ENCODE measurements at places on chromosomes 4 and X.

- no peak for DNase-seq
Observed at GRCh38 chrX:9829308-9830267, 43.4 kb downstream of the SHROOM2 start.

- DNase-seq: no peak
Observed at GRCh38 chr4:85717351-85717750, 242.4 kb downstream of the ARHGAP24 start.

DNA sequence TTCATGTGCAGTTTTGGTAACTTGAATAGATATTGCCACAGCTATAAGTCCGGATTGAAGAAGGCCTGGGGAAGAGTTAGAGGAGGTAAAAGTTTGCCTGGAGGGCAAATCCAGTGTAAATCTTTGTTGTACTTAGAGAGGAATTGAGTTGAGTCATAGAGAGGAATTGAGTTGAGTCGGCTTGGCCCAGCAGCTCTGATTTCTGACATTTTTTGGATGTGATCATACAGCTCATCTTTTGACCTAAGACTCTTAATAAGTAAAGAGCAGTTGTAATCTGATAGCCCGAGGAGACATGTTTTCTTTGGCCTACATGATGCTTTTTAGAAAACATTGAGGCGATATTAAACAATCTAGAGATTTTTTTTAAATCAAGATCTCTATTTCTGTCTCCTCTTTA is 3.9 kb downstream of the KIT start:
- no peak for DNase-seq

GRCh38 chr4:57270346-57270745 is 160.2 kb upstream of the IGFBP7 start:
- DNase-seq: no peak

- DNase-seq: no peak
Observed at GRCh38 chr4:26022346-26023202, 108.6 kb downstream of the SMIM20 start.

DNA sequence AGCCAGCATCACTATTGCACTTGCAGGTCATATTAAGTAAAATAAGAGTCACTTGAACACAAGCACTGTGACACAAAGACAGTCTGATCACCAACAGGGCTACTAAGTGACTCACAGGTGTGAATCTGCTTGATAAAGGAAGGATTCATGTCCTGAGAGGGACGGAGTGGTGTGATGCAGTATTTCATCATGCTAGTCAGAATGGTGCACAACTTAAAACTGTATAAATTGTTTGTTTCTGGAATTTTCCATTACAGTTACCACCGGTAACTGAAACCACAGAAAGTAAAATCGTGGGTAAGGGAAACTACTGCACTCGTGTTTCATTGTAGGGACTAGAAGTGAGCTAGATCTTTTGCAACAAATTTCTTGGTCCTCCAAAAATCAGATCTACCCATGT is 109.7 kb downstream of the ELOVL6 start:
- no peak for DNase-seq

DNA sequence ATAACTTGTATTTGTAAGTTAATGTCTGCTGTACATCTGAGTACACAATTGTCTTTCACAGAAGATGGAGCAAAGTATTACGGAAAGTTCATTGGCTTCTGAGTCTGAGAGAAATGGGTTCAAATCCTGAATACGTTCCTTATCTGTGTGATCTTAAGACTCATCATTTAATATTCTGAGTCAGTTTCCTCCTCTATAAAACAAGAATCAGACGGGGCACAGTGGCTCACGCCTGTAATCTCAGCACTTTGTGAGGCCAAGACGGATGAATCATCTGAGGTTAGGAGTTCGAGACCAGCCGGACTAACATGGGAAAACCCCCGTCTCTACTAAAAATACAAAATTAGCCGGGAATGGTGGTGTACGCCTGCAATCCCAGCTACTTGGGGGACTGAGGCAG is 57.8 kb downstream of the APBB2 start:
- no peak for DNase-seq

GRCh38 chrX:40474205-40474626 is 106.6 kb upstream of the ATP6AP2 start:
- no peak for DNase-seq

DNA sequence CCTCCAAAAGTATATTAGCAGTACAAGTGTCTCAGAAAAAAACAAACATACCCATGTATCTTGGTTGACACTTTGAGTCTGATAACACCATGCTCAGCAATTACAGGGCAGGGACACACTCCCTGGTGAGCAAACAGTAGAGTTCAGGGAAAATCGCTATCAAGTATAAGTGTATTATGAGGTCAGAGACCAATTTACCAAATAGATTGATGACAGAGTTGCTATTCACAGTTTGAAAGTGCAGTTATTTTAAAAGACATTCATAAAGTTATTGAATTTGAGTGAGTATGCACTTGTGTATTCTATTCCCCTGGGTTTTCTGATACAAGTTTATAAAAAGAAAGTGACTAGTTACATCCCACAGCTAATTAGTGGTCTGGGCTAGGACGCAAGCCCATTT is 10.2 kb upstream of the LONRF3 start:
- no peak for DNase-seq

- no peak for DNase-seq
Observed at GRCh38 chrX:43557792-43558191, 98.3 kb upstream of the MAOA start.

- DNase-seq: no peak
Observed at GRCh38 chrX:44975666-44976263, 102.8 kb downstream of the KDM6A start.

- no peak for DNase-seq
Observed at GRCh38 chrX:15382813-15383212, 1.4 kb downstream of the VEGFD start.

GRCh38 chr4:189767941-189768340 is 172.7 kb upstream of the FRG1 start:
- no peak for DNase-seq

GRCh38 chr4:165698272-165698671 is 174.8 kb upstream of the TLL1 start:
- no peak for DNase-seq

- no peak for DNase-seq
Observed at GRCh38 chrX:38371641-38372040, 19.2 kb downstream of the OTC start.

GRCh38 chrX:56366901-56367300 is 134.7 kb downstream of the KLF8 start:
- no peak for DNase-seq

DNA sequence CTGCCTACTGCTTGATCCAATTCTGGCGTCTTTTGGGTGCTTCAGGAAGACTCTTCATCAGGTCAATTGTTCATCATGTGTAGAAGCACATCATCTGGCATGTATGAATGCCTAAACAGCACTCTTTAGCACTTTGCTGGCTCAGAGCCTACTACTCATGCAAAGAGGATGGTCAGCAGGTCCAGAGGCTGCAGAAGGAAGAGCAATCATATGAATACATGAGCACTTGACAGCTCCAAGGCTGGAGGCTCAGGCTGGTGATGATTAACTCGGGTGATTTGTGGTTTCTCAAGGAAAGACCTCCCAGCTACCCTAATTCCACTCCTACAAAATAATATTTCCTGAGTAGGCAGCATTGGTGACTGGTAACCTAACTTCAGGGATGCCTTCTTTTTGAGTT is 103.8 kb upstream of the CXCL13 start:
- DNase-seq: no peak

DNA sequence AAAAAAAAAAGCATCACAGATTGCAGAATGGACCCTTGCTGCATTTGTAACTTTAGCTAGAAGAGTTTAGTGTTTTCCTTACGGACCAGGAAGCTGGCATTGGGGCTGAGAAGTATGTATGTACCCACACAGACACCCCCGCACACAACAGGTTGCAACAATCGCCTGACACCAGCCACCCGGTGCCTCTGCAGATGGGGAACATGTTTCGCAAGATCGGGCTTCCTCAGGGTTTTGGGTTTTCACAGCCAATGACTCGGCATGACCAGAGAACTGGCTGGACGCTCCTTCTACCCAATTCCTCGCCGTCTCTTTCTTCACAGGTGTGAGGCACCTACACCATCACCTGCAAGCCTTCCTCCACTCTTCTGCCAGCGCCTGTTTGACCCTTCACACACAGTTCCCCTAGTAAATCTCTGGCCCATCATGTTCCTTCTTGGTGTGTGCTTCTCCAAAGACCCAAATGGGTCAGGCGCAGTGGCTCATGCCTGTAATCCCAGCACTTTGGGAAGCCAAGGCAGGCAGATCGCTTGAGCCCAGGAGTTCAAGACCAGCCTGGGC is 70.4 kb downstream of the DHRSX start:
- no peak for DNase-seq

DNA sequence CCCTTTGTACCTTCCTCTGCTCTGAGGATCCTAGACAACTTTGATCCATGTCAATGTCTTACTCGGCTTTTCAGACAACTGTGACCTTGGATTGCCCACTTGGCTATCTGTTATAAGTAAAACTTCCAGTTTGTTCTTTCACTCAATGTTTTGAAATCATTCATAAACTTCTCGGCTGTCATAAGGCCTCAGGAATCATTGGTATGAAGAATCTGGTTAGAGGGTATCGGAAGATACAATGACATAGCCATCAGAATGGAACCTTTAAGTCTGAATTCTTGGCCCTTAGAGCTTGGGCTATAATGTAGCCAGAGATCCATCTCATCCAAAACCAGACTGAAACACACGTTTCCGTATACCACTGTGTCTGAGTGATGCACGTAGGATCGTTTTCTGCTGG is 59.0 kb upstream of the WDR1 start:
- DNase-seq: no peak

DNA sequence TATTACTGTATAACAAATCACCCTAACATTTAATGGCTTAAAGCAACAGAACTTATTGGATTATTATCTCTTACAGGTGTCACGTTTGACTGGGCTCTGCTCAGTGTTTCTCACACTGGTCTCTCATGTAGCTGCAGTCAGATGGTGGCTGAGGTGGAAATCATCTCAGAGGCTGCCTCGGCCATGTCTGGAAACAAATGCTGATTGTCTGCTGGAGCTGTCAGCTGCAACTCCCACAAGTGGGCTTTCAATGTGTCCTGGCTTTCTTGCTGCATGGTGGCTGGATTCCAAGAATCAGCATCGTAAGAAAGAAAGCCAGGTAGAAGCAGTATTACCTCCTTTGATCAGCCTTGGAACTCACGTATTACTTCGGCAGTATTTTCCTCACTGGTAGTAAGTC is 277.6 kb downstream of the SPANXN1 start:
- DNase-seq: no peak

GRCh38 chrX:133911825-133912495 is 73.4 kb downstream of the GPC3 start:
- no peak for DNase-seq

DNA sequence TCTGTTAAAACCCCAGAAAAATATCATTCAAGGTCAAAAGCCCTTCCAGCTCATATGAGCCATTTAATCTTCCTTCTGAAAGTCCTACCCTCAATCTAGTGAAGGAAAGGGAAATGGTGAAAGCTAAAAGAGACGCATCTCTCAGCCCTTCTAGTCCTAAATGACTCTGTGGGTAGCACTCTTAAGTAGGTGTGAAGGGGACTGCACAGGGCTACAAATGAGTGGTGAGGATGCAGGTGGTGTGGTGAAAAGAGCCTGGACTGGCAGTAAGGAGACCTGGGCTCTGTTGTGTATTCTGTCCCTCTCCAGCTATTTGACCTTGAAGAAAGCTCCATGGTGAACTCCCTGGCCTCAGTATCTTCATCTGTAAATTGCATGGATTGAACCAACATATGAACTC is 671.8 kb upstream of the DIPK2B start:
- no peak for DNase-seq

DNA sequence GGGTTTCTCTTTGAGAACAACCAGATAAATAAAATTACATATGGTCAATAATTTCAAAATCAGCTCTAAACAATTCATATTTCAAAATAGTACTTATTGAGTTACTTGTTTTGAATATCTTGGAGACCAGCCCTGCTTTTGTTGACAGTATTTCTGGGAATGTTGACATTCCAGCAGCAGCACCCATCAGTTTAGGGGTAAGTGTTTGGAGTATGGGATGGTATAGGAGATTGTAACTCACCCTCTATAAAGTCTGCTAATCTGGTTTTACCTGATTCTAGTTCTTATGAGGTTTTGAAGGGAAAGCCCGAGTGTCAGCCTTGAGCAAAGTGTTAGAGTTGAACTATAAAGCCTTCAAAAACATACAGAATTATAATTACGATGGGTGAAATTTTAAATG is 139.2 kb upstream of the ANKRD50 start:
- DNase-seq: no peak

DNA sequence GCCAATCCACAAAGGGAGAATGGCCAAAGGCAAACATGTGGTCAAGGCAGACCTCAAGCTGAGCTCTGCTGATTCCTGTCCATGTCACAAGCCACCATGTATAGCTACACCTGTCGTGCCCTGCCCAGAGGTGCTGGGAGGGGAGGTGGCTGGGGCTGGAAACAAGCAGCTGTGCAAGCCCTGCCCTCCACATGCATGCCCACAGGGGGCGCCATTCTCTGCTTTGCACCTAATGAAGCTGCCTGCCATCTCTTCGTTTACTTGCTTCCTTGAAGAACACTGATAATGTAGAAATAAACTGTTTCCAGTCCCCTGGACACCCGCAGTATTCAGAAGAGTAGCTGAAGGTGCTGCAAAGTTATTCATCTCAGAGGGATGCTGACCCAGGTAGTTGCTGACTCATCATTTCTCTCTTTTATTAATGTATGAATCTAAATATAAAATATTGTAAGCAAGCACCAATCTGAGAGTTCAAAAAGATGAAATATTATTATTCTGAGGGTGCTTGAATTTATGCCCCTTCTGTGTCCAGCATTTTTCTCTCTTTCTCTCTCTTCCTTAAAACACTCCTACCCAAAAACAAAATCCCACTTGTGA is 278.6 kb downstream of the ADGRA3 start:
- DNase-seq: no peak

- DNase-seq: no peak
Observed at GRCh38 chrX:133574716-133575115, 159.4 kb upstream of the GPC4 start.

GRCh38 chr4:129337228-129337620 is 241.3 kb downstream of the C4orf33 start:
- no peak for DNase-seq

DNA sequence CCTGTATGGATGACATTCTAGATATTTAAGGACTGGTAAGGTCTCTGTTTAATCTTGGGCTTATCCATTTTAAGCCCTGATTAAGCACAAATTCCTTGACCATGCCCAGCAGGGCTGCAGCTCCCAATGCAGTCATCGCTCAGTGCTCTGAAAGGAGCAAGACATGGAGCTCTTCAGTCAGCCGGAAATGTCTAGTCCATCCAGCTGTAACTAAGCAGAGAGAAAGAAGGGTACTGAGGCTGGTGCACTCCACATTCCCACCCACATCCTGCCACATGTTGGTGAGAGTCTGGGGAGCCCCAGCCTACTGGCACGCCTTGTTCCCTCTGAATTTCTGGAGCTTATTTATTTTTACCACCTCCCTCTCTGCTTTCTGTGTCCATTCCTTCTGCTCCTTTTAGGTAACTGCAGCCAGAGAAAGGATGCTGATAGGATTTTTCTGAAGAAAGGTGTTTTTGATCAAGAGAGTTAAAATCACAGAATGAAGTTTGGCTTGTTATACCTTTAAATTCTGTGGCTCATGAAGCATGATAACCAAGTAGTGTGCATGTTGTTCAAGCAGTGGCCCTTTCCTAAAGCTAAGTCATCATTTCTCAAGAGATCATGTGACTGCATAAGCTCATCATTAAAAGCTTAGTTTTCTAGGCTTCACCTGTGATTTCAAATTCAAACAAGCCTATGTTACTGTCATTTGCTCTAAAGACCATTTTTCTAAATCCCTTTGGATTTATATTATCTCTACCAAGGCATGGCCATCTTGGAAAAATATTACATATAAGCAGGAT is 74.0 kb downstream of the GALNT7 start:
- no peak for DNase-seq

GRCh38 chrX:57933321-57933720 is 23.1 kb upstream of the ZXDA start:
- DNase-seq: no peak
